ENCODE measurements at places on chromosomes 2 and 18. TPM values are rescaled to one million over a fixed set of nuclear protein-coding genes. Genes with fewer than 3 reads are reported as not detected.
A peak's percentile ranks its signal among the peaks of the same experiment; 100 is the strongest.

Gene TRIM43
- 0.11 TPM for polyA plus RNA-seq

Gene WDR35
- 7.0 TPM for polyA plus RNA-seq

Gene UGT1A10
- polyA plus RNA-seq, result not detected

Gene TCF4
- 136 TPM for polyA plus RNA-seq

Gene HOXD8
- polyA plus RNA-seq, result 40.7 TPM

Gene CYBRD1
- 116 TPM for polyA plus RNA-seq

- peak; percentile 65 for DNase-seq
Measured at GRCh38 chr18:12282442-12283039, 25.5 kb upstream of the TUBB6 start.

DNA sequence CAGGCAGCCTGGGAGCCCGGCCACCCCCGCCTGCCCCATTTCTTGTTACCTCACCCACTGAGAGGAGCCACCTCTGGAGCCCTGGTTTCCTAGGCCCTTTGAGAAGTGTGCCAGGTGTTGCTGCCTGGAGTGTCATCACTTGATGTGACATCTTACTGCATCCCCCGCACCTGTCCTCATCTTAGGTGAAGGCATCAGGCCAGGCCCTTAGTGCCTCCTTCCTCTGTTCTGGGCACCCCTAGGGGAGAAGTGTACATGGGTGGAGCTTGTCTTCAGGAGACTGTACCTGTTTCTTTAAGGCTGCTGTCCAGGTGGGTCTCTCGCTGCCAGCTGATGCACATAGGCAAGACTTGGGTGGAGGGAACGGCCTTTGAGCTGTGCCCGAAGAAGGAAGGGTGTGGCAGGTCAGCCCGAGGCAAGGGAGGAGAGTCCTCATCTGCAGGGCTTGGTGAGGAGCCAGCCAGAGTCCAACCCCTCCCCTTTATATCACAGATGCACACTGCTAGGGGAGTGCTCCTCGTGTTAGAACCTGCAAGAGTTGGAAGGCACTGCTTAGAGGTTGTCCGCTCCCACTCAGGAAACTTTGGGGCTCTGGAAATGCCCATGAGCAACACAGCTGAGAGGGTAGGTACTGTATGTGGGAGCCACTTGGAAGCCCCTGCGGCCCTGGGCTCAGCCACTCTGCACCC, 45.9 kb downstream of the NCK2 start:
- no peak for DNase-seq

DNA sequence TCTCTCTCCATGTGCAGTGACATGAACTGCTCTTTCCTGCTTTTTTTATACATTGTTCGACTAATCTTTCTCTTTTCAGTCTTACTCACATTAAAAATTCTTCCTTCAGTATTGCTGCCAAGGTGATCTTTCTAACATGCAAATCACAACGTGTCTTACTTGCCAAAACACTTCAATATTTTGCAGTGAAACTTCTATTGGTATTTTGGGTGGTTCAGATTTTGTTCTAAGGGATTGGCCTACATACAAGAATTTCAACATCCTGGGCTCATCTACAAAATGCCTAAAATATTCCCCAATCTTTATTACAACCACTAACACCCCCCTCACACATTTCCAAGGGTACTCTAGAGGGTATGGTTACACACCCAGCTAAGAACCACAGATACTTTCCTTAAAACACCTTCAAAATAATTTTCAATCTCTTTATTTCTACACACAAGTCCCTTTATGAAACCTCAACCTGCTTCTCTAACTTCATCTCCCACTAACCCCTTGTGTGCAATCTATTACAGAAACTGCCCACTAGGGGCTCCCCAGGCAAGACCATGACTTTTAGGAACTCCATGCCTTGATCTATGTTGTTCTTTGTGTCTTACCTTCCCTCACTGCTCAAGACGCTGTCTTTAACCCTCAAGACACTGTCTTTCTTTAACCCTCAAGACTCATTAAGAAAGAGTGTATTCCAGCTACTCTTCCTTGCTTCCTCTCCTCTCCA, 50.9 kb downstream of the COL3A1 start:
- no peak for DNase-seq

GRCh38 chr2:19538411-19538963, 180.1 kb upstream of the OSR1 start:
- peak; percentile 71 for DNase-seq

DNA sequence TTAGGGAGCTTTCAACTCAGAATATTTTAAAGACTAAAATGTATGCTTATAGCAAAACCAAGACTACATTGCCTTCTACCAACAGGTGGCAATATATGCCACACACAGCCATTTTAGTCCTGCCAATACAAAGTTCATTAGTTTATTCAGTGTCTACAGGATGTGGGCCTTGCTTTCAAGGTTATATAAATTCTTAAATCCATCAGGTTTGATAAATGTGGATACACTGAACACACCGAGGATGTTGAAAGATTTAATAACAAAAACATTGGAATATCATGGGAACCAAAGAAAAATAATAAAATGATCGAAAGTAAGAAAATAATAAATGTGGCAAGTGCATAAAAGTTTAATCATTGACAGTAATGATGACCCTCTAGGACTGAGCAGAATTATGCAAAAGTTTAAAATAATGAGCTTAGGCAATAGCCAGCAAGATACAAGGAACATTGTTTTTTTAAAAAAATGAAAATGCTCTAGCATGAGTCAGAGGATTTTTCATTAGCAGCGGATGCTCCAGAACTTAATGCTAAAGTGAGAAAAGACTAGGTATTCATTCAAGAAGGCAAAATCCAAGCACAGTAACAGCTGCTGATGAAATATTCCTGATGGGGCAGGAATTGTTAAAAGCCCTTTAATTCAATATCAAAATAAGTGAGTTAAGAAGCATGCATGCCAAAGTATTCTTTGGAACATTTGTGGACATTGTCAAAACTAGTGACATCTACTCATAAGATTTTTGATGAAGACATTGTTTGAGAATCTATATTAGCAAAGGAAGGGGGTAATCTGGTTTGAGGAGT, 14.2 kb downstream of the SCN9A start:
- no peak for DNase-seq

DNA sequence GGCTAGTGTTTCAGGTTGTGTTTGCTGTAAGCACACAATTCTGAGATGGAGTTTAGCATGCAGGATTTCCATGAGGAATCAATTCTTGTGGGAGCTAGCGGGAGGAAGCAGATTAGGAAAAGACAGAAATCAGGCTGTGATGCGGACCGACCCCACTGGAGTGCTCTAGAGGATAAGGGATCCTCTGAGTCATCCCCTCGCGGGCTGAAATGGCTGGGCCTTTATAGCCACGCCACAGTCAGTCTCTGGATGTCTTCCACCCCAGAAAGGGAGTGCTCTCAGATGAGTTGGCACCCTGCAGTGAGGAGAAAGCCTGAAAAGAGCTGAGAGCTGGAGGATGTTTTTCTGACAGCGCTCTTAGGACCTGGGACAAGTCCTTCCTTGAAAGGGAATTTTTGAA, 102.4 kb downstream of the GALNT3 start:
- no peak for DNase-seq
